ENCODE measurements at places on chromosomes 7 and 10.

DNA sequence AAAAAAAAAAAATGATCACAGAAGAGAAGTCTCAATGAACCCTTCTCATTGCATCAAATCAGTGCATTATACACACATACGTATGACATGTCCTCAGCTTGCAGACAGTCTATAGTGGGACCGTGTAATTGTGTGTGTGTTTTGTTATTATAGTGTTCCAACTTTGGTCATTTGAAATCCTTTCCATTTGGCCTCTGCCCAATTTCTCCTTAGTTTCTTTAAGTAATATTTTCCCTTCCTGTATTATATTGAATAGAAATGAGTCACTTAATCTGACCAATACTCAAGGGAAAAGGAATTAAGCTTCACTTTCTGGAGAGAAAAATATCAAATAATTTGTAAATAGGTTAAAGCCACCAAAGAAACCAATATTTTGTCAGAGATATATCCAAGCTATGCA is 415.5 kb upstream of the SORCS1 start:
- no peak for DNase-seq

GRCh38 chr7:145009876-145010275 is 174.0 kb upstream of the TPK1 start:
- no peak for DNase-seq

DNA sequence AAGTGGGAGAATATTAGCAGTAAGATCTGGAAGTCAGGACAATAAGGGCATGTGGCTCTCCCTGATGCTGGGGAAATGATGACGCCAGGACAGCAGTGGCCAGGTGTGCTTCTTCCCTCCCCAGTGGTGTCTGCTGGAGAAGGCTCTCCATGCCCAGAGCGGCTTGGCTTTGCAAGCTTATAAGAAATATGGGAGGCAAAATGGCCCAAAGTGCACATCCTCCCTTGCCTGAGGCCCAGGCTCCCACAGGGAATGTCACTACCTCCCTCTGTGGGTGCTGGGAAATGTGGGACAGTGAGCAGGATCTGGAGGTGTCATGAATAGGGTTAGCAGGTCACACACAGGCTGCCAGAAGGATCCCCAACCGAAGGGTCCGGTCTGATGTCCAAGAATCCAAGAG is 17.1 kb upstream of the ZNF488 start:
- peak; percentile 39 for DNase-seq

GRCh38 chr7:68245688-68246087 is 1249.1 kb downstream of the TYW1 start:
- peak; percentile 47 for DNase-seq

DNA sequence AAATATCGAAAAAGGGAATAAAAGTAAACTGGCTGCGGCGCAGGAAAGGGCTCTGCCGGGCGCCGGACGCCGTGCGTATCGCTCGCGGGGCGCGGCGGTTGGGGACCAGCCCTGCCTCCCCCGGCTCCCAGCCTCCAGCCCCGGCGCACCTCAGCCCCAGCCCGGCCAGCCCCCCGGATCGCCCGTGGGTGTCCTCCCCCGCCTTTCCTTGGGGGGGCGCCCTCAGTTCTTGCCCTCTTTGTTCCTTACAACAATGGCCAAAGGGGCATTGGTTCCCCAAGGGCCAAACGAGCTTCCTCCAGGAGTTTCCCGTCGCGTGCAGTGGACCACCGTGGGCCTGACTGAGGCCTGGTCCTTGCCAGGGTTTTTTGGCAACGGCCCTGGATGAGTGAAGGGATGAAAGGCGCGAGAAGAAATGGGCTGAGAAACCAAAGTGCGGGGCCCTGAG is 1.2 kb downstream of the MACROH2A2 start:
- DNase-seq, result peak; percentile 82

DNA sequence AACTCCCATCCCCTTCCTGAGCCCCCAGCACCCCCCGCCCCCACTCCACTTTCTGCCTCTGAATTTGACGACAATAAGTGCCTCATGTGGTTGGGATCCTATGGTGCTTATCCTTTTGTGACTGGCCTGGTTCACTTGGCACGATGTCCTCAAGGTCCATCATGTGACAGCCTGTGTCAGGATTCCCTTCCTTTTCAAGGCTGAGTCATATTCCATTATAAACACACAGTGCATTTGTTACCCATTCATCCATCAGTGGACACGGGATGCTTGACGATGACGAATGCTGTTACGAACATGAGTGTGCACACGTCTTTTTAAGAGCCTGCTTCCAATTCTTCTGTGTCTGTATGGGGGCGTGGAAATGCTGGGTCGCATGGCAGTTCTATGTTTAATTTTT is 26.7 kb downstream of the SHH start:
- DNase-seq, result no peak

DNA sequence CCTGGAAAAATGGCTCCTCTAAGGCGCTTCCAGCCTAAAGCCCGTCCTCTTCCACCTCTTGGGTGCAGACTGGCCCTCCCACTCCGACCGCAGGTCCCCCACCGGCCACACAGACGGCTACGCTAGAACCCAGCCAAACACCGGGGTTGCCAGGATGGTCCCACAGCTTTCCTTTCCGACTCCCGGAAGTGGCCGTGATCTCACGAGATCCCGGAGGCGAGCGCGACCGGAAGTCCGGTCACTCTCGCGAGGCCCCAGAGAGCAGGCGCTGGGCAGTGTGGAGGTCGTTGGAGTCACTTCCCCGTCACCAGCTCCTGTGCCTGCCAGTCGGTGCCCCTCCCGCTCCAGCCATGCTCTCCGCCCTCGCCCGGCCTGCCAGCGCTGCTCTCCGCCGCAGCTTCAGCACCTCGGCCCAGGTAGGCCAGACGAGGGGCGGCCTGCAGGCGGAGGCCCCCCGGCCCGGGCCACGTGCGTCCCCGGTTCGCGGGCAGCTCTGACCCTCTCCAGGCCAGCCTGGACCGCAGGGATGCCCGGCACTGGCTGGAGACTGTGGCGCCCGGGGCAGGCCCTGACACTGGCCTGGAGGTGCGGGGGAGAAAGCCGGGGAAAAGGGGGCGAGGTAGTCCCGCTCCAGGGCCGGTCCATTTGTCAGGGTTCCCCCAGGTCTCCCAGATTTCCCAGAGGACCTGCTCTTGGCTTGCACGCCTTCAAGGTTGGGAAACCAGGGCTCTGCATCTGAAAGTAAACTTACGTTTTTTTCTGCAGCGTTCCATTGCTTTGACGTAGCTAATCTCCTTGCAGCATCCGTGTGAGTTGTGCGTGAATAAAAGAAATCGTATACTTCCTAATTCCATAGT is at the start of the genes MDH2 and STYXL1:
Gene MDH2, plus strand, starts transcription at position 296 of the 857 bp plus-strand sequence. Its CDS starts 55 bp downstream, at position 351.
Gene STYXL1, minus strand, starts transcription at position 190 of the 857 bp plus-strand sequence. CDS start 17,477 bp downstream, outside the sequence.
- peak; percentile 95 for DNase-seq

DNA sequence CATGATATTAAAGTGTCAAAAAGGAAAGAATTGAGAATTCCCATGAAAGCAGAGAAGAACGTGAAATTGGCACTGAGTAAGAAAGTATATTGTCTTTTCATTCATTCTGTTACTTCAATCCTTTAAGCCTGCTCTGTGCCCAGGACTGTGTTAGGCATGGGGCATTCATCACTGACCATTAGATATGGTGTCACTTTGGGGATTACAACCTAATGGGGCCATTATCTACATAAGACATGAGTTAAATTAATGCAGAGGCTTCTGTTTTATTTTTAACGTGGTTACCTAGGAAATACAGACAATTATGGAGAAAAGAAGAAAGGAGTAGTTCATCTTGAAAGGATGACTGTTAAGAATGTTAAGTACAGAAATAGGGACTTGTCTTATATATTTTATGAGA is 163.5 kb upstream of the LRGUK start:
- DNase-seq, result no peak

- DNase-seq, result no peak
Measured at GRCh38 chr7:47670729-47671128, 88.8 kb upstream of the TNS3 start.

DNA sequence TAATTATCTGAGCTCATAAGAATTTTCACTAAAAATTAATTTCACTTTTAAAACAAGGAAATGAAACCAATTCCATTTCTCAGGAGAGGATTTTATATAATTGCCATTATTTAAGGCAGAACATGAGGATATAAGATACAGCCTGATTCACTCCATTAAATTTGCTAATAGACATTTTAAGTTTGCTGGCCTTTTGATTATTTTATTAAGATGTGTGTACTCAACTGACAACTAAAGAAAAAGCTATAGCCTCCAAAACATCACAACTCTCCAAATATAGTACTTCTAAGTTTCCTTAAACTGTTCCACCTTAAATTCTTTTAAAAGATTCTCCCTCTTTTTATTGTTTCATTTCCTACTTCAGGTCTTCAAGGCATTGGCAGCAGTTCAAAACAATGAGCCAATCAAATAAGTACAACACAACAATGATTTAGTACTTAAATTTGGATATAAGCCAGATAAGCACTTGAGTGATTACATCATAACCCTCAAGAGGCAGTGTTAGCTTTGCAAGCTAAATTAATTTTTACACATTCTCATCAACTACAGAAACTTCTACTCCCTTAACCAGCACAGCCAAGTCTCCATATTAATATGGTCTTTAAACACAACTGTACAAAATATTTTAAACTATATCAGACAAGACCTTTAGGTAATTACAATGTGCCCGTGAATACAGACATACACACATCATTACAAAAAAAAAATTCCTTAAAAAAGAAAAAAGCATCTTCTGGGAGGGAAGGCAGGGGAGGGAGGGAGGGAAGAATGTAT is 121.8 kb downstream of the KMT2C start:
- peak; percentile 75 for DNase-seq

DNA sequence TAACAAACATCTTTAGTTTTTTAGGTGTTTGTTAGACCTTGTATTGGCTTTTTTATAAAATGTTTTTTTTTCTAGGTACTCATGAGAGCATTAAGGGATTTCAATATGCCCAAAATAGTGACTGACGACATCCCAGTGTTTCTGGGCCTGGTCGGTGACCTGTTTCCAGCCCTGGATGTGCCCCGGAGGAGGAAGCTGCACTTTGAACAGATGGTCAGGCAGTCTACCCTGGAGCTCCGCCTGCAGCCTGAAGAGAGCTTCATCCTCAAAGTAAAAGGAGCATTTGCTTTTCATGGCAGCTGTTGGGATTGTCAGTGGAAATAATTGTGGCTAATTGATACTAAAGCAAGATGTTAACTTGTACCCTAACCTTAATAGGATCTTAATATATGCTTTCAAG is 161.5 kb downstream of the DNAH11 start:
- DNase-seq, result no peak

GRCh38 chr10:79435271-79436065 is 10.0 kb downstream of the ZCCHC24 start:
- no peak for DNase-seq
